Cerebellar nuclear complex (tissue), 1 donor: ENCODE measurements at places on chromosomes 7 and 10.

DNA sequence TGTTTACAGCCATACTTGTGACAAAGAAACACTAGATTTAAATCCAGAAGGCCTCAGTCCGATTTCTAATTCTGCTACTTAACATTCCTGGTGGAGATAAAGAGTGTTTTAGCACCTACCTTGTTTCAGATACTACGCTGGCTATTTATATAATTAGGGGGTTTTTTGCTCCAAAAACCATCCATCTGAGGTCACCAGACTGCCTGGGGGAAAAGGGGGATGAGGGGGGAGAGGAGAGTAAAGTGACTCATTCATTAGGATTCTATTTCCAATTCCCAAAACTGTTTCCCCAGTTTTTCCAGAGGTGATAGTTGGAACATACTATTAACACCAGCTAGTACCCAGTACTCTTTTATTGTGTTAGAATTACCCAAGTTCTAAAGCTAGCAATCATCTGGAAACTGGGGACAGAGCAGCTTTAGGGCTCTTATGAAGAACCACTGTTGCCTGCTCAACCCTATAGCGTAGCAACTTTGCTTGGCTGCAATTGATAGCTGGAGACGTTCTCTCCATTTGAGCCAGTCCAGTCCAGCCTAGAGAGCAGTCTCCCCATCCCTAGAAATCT, 6.6 kb downstream of the GCC1 start:
- no peak for DNase-seq

DNA sequence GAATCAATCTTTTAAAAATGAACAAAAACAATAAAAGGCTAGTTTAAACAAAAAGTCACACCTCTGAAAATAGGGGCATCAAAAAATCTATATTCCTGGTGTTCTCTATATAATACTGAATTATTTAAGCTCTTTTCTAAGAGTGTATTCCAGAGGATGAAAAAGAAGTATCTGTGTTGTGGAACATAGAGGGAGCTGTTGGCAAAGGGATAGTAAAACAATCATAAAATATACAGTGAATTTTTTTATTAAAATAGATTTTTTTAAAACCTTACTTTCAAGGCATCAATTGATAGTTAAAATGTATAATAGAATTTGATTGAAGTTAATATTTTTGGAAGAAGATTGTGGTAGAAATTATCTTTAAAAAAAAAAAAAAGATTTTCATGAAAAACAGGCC, 1409.1 kb upstream of the CELF2 start:
- no peak for DNase-seq

GRCh38 chr7:28718545-28718944, 239.6 kb downstream of the TRIL start:
- DNase-seq = no peak

DNA sequence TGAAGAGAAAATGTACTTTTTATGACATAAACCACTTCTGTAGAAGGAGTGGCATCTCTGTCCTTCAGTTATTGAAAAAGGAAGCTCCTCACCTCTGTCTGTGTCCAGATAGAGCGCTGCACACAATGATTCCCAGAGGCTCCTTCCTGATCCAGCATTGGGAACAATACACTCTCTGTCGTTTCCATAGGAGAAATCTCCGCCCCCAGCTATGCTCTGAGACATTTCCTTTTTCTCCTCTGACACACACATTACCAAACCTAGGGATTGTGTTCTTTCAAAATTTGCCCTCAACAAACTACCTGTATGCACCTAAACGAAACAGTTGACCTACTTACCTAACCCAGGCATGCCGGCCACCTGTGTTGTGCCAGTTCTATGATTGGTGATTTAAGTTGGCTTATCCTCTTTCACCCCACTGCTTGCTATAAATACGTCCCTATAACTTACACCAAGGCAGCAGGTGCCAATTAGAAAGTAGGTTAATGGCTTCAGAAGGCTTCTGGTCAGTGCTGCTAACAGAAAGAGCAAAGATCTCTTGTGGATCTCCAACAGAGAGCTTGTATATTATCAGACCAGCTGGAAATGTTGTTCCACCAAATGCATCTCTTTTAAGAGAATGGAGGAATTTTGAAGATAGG, 140.1 kb upstream of the JCAD start:
- DNase-seq = no peak

DNA sequence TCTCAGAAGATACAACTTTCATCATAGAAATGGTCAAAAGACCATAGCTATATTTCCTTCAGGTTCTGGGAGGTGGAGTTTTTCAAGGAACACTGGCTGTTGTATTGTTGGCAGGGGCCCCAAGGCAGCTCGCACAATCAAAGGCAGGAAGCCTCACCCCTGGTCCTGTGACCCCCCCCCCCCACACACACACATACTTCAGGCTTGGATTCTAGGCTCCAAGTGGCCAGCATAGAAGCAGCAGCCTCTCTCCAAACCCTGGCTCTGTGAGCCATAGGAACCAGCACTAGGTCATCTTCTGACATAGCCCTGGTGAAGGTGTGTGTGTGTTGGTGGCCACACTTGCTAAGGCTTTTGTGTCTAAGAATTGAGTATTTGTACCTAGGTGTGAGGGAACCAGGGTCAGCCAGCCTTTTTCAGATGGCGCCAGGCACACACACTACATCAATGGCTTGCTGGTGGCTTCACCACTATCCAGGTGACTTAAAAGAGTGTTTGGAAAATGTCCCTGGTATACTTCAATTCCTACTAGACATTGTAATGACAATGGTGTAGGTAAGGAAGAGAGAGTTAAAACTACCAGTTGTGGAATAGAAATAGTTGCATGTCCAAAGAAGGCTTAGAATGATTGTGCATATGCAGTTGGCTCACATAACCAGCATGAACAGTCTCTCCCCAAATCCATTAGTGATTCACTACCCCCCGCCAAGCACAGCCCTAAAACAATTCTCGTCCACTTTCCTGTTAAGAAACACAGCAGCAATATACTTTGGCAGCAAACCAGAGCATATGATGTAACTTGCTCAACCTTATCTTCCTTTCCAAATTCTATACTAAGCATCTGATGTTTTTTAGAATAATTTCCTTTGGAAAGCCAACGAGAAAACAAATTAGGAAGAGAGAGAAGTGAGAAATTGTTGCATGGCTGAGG, 91.3 kb downstream of the AVL9 start:
- no peak for DNase-seq

DNA sequence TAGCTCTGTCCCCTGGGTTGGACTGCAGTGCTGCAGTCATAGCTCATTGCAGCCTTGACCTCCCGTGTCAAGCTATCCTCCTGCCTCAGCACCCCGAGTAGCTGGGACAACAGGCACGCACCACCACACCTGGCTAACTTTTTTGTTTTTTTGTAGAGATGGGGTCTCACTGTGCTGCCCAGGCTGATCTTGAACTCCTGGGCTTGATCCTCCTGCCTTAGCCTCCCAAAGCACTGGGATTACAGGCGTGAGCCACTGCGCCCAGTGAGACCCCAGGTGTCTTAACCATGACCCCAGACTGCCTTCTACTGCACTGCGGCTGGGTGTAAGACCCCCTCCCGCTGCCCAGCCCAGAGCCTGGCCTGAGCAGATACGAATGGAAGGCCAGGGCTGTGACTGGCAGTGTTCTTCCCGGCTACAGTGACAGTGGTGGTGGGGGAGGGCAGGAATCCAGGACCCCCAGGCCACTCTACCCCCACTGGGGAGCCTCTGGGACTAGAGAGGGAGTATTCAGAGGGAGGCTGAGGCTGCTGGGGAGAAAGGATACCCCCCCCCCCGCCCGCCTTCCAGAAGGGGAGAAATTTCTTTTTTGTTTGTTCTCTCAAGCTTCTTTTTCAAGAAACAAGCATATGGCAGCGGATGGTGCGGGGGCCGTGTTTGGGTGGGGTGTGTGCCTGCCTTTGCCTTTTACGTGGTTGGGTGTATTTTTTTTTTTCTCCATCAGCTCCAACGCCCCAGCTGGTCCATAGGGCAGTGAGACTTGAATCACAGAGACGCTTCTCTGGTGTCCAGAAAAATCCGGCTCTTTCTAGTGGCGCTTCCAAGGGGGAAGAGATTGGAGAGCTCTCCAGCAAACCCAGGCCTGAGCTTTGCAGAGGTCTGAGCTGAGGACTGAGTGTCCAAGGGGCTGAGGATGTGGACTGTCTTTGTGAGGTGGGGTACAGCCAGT, 36.6 kb downstream of the GTF2IRD1 start:
- no peak for DNase-seq

DNA sequence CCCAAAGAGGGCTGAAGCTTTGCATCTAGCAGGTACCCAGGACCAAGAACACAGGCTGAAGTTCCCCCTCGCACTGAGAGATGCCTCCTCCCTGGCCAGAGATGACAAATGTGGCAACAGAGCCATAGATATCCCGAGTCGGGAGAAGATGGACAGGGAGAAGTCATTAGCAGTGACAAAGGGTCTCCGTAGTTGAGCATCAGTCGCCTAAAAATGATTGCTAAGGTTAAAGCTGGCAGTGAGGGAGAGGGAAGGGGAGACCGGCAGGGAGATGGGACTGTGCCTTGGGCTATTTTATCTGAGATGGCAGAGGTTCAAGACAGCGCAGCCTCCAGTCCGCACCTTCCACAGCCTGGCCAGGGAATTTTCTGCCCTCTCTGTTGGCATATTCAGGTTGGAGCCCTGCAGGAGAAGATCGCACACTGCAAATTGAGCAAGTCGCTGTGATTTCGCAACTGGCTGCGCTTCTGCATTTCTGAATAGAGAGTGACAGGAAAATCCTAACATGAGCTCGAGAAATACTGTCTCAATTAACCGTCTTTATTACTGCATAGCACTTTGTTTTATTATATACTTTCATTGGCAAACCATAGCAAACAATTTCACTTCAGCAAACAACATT, 238.9 kb upstream of the GPR26 start:
- DNase-seq = no peak

GRCh38 chr7:83996879-83997278, 197.7 kb downstream of the SEMA3A start:
- no peak for DNase-seq

- no peak for DNase-seq
These were observed 74.8 kb downstream of the ADARB2 start for GRCh38 chr10:1662438-1663025.

GRCh38 chr7:119703895-119704294, 569.1 kb upstream of the KCND2 start:
- no peak for DNase-seq

DNA sequence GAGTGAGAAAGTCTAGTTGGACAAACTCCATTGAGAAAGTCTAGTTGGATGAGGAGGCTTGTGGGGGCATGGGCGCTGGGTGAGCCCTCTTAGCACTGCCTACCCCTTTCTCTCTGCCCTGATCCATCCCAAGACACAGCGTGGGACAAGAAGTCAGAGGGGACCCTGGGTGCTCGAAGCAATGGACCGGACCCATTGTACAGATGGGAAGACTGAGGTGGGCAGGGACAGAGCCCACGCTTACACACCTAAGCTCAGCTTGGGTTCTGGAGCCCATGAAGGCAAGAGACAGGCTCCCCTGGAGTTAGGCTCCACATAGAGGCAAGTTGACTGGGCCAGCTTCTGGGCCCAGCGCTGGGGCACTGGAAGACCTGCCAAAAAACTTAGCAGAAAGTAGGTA, 126.8 kb upstream of the TNRC18 start:
- DNase-seq = no peak

- no peak for DNase-seq
These were observed 176.5 kb downstream of the TCF7L2 start for GRCh38 chr10:113126229-113127201.

GRCh38 chr10:63258920-63259678, 126.0 kb downstream of the NRBF2 start:
- DNase-seq = no peak

DNA sequence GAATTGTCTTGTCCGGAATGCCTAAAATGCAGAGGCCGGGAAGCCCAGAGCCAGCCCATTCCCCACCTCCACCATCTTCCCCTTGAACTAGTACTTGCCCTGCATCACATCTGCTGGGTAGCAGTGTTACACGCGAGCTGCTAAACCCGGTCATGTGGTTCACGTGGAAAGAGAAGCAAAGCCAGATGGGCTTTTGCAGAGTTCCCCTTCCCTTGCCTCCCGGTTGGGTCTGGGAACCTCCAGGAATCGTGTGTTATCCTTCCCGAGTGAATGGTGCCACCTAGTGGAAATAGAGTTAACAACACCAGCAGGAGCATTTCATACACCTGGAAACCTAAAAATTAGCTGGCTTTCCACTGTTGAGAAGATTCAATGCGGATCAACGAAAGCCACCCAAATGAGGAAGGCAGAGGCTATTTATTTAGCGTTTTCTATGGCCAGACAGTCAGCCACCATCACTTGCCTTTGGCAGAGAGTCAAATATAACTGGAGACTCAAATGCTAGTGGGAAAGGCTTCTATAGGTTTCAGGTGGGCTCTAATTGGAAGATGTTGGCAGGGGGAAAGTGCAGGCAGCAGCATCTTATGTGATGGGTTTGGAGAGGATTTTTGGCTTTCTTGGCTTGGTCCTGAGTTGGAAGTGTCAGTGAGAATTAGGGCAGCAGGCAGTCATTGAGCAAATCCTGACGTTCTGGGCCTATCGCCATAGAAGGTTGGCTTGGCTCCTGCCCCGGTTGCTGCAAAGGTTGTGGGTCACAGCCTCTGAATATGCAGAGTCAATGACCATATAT, 12.9 kb upstream of the DENND2A start:
- peak; percentile 64 for DNase-seq

DNA sequence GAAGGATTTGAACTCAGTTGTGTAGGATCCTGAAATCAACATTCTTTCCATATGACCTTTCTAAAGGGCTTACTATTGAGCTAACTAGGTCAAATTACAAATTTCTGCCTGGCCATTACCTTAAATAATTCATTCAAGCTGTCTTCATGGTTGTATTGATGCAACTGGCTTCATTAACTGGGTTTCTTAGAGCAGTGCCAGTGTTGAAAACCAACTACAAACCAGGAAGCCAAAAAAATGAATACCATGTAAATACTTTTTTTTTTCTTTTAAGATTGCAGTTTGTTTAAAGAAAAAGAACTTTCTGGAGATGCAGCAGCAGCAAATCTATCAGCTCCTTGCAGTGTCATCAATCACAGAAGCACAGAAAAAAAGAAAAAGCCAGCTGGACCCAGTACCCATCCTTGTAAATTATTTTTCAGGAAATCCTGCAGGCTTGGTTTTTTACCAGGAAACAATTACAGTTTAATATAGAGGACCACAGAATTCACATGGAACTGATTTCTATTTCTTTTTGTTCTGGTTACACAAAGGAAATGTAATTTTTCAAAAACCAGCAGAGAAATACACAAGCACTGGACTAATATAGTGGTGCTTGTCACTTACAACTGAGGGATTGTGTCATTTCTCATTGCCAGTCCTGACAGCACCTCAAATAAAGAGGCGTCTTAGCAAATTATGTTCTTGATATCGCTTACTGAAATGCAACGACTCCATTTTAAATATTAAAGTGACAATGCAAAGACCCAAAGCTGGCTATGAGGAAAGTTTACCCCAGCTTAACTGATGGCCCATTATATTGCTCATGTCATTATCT, 131.9 kb downstream of the TMEM26 start:
- DNase-seq = no peak
